A549 treated with Hydrocortisone at 1 μM for 4 hours (cell line): ENCODE measurements at places on chromosomes 3 and 15. TPM values are rescaled to one million over a fixed set of nuclear protein-coding genes. Genes with fewer than 3 reads are reported as not detected.

The ZNF80 gene
- total RNA-seq: not detected in 5 replicates

The GPR62 gene
- not detected in 5 replicates for total RNA-seq

The WNT5A gene
- 0.69 to 1.3 TPM (median 1.2 TPM) in 5 replicates for total RNA-seq

The MAGI1 gene
- 3.1 to 4.6 TPM (median 4.0 TPM) in 5 replicates for total RNA-seq

The SLC28A2 gene
- not detected in 5 replicates for total RNA-seq

The CCDC191 gene
- 1.4 to 2.4 TPM (median 1.5 TPM) in 5 replicates for total RNA-seq

The IL17RE gene
- total RNA-seq: 1.4 to 2.3 TPM (median 1.6 TPM) in 5 replicates

The HRH1 gene
- 6.4 to 7.3 TPM (median 6.9 TPM) in 5 replicates for total RNA-seq

The ZBTB38 gene
- total RNA-seq: 60.4 to 113 TPM (median 86.2 TPM) in 5 replicates

The MKRN2OS gene
- not detected in 5 replicates for total RNA-seq

The FAM107A gene
- 0.17 to 0.29 TPM (median 0.22 TPM) in 5 replicates for total RNA-seq

The PYGO1 gene
- 6.0 to 7.7 TPM (median 7.1 TPM) in 5 replicates for total RNA-seq

The CRABP1 gene
- total RNA-seq: 0.68 to 2.0 TPM (median 1.1 TPM) in 5 replicates

The COL8A1 gene
- total RNA-seq: not detected in 5 replicates

The LINGO1 gene
- 7.8 to 10.9 TPM (median 9.3 TPM) in 5 replicates for total RNA-seq

The EFCC1 gene
- total RNA-seq: 0.03 TPM in 1 of 5 replicates, not detected in the others

The TADA3 gene
- 58.9 to 62.3 TPM (median 60.1 TPM) in 5 replicates for total RNA-seq

The NUTM1 gene
- not detected in 5 replicates for total RNA-seq

The SAMMSON gene
- total RNA-seq: not detected in 5 replicates

The NR2E3 gene
- total RNA-seq: 0.14 to 0.31 TPM (median 0.22 TPM) in 5 replicates

The LMAN1L gene
- total RNA-seq: 0.09 to 0.15 TPM in 2 of 5 replicates, not detected in the others

The SLC9A9 gene
- total RNA-seq: 0.03 to 0.23 TPM (median 0.15 TPM) in 5 replicates

The BNC1 gene
- 0.69 to 0.95 TPM (median 0.86 TPM) in 5 replicates for total RNA-seq

The BDH1 gene
- 2.6 to 4.4 TPM (median 3.5 TPM) in 5 replicates for total RNA-seq

The RHOV gene
- total RNA-seq: 3.7 to 4.8 TPM (median 4.6 TPM) in 5 replicates

The GOLGA6L10 gene
- total RNA-seq: 0.37 to 0.71 TPM (median 0.44 TPM) in 5 replicates

The TGM4 gene
- 0.12 to 0.30 TPM (median 0.16 TPM) in 5 replicates for total RNA-seq

The SNX1 gene
- total RNA-seq: 72.2 to 80.6 TPM (median 78.7 TPM) in 5 replicates

The DGKG gene
- total RNA-seq: 7.0 to 13.9 TPM (median 7.2 TPM) in 5 replicates

The STRIT1 gene
- not detected in 5 replicates for total RNA-seq

The MYO5C gene
- total RNA-seq: 5.5 to 7.5 TPM (median 6.4 TPM) in 5 replicates
